ENCODE measurements at places on chromosomes 11 and 22. TPM values are rescaled to one million over a fixed set of nuclear protein-coding genes. Genes with fewer than 3 reads are reported as not detected.

Gene EFCAB6
- total RNA-seq = 0.21 TPM

Gene SMDT1
- total RNA-seq = 4.7 TPM

Gene RIC3
- total RNA-seq = 0.14 TPM

Gene FAM83F
- 23.5 TPM for total RNA-seq

Gene SLC17A6
- not detected for total RNA-seq

Gene DCHS1
- total RNA-seq = 0.21 TPM

Gene GRAMD1B
- 0.46 TPM for total RNA-seq

Gene KRTAP5-1
- total RNA-seq = not detected

Gene PLEKHA7
- total RNA-seq = 15.4 TPM

Gene MIOX
- not detected for total RNA-seq

Gene SLC22A6
- not detected for total RNA-seq

Gene ARHGAP20
- total RNA-seq = not detected
